Bronchus fibroblast of lung (primary cell): ENCODE measurements at places on chromosomes 12 and 14. TPM values are rescaled to one million over a fixed set of nuclear protein-coding genes. Genes with fewer than 3 reads are reported as not detected.

Gene CCDC177
- total RNA-seq = not detected in 2 replicates

Gene MMP19
- total RNA-seq = 12.4 and 12.6 TPM in 2 replicates

Gene TROAP
- 35.8 and 40.1 TPM in 2 replicates for total RNA-seq

Gene NPFF
- not detected in 2 replicates for total RNA-seq

Gene SERPINA1
- total RNA-seq = 0.17 and 0.74 TPM in 2 replicates

Gene PTCSC3
- not detected in 2 replicates for total RNA-seq

Gene C12orf54
- not detected in 2 replicates for total RNA-seq

Gene KRT81
- total RNA-seq = not detected in 2 replicates
